Hippocampal formation (tissue), 2 donors: ENCODE measurements at places on chromosomes 12 and 14.

GRCh38 chr14:102993523-102993922 lies 63.8 kb downstream of the CDC42BPB start:
- DNase-seq = no peak

GRCh38 chr14:61662437-61663311 lies 32.6 kb upstream of the HIF1A start:
- no peak for DNase-seq

DNA sequence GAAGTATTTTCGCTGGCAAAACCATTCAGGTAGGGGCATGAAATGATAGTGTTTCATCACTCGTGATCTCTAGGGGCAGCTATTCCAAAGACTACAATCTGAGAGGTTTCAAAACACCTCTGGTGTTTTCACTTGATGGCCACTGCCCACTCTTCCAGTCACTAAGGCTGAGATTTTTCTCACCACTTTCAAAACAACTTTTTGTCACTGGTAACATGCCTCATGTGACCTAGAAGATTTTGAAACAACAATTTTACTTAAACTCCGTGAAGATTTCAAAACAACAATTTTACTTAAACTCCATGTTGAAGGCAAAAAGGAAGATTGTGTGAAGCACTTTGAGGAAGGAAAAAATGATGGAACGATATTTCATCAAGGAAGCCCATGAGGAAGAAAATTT lies 1.2 kb upstream of the IRAK3 start:
- no peak for DNase-seq

DNA sequence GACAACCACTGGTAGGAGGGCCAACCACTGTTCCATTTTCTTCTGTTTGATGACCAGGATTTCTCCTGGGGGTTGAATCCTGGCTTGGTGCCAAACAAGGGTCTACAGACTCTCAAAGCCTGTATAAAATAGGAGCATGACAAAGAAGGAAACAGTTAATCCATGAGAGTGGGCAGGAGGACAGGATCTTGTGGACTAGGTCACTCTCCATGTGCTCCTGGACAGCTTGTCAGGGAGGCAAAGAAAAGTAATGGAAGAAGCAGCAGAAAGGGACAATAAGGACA lies 243.7 kb downstream of the AKAP6 start:
- DNase-seq = no peak

DNA sequence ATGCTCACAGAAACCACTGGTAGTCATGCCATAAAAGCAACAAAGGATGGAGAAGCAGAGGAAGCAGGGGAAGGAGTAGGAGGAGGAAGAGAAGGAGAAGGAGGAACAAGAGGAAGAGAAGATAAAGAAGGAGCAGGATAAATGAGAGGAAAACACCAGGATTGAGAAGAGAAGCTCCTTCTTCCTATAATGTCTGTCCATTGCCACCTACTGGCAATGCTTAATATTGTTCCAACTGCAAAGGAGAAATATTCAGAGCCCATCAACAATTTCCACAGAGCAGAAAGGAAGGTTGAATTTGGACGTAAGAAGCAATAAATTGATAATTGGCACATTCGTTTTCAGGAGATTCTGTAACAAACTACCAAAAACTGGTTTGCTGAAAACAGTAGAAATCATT lies 898.4 kb downstream of the SLC16A7 start:
- DNase-seq = no peak

DNA sequence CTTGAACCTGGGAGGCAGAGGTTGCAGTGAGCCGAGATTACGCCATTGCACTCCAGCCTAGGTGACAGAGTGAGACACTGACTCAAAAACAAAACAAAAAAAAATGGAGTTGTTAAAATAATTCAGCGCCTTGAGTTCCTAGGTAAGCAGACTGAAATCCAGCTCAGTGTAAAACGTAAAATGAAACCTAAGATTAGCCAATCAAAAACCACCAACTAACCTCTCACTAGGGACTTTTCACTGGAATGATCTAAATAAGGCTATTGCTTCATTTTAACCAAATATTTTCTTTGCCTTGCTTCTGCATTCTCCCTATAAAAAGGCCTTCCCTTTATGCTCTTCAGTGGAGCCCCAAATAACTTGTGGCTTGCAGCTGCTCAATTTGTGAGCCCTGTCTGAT lies 91.6 kb upstream of the HIF1A start:
- DNase-seq = no peak

DNA sequence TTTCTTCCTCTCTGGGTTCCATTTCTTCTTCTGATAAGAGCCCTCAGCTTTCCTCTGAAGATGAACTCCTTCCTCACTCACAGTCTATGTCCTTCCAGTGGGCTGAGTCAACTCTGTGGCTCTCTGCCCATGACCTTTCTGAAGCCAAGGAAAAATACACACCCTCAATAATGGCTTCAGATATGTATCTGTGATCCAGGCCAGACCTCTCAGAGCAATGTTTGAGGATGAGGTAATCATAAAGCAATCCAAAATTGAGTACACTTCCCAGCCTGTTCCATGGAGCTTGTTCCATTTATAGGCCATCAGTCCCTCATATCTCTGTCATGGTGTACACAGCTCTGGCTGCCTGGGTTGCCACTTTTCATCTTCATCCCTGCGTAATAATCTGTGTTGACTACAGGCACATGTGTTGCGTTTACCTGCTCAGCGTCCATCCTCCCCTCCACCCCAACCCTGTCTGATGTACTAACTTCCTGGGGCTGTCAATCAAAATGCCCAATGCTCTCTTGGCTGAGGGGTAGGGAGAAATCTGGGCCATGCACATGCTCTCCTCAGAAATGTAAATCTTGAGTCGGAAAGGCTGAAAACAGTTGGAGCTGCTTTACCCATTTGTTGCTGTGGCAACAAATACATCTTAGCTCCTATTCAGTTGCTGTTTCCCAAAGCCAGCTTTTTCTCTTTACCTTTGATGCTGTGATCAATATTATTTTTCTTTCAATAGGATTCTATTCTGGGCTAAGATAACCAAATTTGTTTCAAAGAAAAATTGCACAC lies 377.8 kb upstream of the TMEM132C start:
- DNase-seq = no peak

- no peak for DNase-seq
Observed at GRCh38 chr14:97924922-97925613, 1127.9 kb downstream of the VRK1 start.

GRCh38 chr14:75514673-75515628 lies 7.3 kb upstream of the BATF start:
- no peak for DNase-seq

GRCh38 chr12:57175428-57176138 lies 28.2 kb upstream of the LRP1-AS start:
- DNase-seq = peak; percentile 53

DNA sequence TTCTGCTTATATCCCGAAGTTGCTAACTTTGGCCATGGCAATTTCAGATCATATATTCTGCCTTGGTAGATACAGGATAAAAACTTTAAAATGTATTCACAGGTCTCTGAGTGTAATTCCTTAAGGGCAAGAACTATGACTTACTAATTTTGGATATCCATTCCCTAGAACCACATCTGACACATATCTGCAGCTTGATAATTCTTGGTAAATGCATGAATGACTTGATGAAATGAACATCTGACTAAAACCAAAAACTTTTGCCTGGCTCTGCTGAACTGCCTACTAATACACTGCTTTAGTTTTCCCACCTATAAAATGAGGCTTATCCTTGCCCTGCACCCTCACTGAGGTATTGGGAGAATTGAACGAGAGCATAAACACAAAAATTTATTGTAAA lies 32.2 kb downstream of the SLC25A21 start:
- no peak for DNase-seq

DNA sequence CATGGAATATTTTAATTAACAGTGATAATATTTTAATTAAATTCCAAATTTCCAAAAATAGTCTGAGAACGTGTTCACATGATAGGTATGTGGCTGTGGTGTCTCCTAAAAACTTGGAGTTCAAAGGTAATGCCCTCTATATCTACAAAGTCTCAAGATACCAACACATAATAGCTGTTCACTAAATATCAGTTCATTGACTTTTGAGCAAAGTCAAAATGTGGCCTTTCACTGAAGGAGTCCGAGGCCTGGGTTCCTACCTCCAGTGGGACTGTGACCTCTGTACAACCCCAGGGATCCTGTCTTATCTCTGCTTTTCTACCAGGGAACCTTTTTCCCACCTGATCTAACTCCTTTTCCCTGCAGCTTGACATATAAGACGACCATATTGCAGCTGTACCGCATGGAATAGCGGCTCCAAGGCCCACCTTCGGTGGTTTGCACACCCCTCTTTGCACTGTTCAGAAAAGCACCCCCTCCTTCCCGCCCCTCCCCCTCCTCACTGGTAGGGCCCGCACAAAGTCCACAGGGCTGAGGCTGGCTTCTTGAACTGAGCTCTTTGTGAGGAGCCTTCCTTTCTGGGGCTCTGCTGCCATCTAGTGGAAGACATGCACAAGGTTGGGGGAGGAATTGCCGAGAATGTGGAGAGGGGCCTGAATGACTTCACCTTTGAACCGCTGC lies 3.1 kb downstream of the CCND2 start:
- peak; percentile 72 for DNase-seq

DNA sequence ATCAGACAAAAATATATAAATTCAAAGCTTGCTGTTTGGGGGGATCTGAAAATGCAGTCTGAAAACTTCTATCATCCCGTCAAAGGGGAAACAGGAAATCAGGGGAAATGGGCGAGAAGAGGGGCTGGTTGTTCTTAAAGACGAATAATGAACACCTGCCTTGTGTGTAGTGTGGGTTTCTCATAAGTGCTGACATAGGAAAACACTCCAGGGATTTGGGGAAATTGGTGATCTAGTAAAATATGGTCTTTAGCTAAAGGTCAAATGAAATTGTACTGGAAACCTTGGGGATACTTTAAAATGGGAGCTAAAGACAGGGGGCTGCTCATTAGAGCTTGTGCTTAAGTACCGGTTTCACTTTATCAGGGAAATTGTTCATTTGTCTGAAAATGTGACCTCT lies 39.6 kb upstream of the PIK3C2G start:
- DNase-seq = no peak

DNA sequence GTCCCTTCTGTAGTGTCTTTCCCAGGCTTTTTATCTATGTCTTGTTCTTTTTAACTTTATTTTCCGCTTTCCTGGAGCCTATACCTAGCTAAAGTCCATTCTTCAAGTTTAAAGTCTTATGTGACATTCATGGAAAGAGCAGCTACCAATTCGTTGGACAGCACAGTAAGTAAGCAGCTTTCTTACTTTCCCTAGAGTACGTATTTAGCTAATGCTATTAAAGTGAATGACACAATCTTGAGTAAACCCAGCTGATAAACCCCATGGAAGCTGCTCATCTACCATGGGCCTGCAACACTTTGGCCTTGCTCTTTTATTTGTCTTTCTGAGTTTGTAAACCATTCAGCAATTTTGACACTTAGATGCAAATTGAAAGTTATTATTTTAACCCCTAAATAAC lies 30.0 kb downstream of the ALX1 start:
- DNase-seq = no peak

DNA sequence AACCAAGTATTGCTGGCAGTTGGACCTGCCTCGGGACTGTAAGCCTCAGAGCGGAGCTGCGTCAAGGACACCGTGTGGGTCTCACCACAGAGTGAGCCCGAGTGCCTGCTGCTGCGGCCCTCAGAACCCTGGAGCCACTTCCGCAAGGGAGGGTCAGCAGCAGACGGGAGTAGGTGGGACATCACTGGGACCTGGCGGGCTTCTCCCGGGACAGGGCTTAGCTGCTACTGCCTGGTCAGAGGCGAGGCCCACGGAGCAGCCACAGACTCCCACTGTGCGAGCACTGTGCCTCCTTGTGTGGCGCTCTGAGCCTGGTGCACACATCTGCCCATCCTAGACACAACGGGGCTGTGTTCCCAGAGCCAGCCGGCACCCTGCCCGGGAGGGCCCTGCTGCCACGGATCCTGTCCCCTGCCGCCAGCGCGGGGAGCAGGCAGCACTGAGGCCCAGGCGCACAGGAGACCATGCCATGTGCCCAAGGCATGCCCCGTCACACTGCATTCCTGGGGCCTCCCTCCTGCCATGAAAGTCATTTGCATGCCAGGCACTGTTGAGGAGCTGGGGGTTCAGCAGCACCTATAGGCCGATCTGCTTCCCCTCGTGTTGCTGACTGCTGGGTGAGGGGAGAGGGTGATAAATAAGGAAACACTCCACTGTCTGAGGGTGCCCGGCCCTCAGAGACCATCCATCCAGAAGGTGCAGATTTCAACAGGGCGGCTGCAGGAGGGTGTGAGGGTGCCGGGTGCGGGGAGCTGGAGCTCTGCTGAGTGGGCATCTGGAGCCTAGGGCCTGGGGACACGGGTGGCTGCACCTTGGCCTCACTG lies 10.0 kb downstream of the HIP1R start:
- peak; percentile 96 for DNase-seq

GRCh38 chr12:69648476-69648875 lies 37.8 kb upstream of the LRRC10 start:
- DNase-seq = no peak

- DNase-seq = no peak
Observed at GRCh38 chr14:59310633-59311032, 122.2 kb downstream of the DAAM1 start.

- DNase-seq = no peak
Observed at GRCh38 chr14:32083789-32084188, 6.7 kb downstream of the ARHGAP5 start.

DNA sequence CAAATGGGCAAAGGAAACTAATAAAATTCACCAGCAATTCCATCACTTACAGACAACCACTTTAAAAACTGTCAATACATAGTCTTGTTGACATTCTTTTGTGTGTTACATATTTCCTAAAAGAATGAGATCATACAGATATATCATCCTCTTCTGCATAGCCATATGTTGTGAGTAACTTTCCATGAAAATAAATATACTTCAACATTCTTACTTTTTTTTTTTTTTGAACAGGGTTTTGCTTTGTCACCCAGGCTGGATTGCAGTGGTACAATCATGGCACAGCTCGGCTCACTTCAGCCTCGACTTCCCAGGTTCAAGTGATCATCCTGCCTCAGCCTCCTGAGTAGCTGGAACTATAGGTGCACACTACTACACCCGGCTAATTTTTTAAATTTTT lies 20.9 kb downstream of the ZC2HC1C start:
- no peak for DNase-seq

DNA sequence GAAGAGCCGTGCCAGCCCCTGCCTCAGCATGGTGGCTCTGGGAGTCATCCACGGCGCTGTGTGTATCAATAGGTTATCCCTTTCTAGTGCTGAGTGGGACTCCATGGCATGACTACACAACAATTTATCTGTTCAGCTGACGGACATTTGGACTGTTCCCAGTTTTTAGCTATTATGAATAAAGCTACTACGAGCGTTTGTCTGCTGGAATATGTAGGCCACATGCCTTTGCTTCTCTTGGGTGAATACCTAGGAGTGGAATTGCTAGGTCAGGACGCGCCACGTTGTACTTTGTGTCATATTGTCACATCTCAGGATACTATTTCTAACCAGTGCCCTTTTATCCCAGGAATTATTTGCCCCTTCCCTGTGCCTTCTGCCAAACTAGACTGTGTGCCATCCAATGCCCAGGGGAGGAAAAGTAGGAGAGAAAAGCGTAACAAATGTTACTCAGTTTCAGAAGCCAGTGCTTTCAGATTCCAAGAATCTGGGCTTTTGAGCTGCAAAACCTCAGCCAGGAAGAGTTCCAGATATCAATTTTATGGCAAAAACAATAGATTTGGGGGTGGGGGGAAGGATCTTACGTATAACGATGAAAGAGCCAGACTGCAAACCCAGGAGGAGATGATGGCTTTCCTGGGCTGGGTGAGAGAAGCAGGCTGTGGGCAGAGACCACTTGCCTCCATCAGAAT lies 62.5 kb upstream of the NCOR2 start:
- no peak for DNase-seq
